NCI-H460 (cell line): ENCODE measurements at places on chromosomes 12 and 14. TPM values are rescaled to one million over a fixed set of nuclear protein-coding genes. Genes with fewer than 3 reads are reported as not detected.

Gene CCDC60
- not detected in 2 replicates for total RNA-seq

Gene KRT82
- total RNA-seq: not detected in 2 replicates

DNA sequence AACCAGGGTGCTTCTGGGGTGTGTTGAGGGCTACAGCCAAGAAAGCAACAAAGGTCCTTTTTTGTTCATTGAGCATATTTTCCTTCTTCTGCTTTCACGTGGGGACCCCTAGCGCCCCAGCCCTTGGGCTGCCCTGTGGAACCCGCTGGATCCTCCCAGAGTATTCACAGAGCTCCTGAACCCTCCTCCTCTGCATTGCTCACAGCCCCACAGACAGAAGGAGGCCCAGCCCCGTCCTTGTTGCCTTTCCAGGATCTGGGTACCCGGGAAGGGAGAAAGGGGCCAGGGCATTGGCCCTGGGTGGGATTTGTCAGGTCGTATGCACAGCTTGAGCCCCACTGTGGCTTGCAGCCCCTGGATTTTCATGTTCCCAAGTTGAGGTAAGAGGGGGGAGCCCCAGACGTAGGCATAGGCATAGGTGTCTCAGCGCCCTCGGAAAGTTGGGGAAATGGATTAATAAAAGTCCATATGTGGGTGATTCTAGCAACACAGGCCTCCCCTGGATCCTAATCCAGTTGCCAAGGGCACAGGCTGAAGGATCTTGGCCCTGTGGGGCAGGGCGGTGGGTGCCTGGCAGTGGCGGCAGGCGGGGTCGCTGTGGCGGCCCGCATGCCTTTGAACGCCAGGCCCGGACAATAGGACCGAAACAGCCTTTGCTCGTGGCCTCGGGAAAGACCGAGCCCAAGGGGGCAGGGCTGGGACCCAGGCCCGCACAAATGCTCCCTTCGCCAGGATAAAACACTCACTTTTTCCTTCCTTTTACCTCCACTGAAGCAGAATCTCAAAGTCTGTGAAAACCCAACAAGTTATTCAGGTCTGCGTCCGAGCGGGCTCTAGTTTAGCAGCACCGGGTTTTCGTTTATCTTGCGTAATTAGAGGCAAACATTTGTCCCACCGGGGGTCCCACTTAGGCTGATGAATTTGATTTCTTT lies 3.0 kb upstream of the HOXC10 start:
- DNase-seq: no peak

DNA sequence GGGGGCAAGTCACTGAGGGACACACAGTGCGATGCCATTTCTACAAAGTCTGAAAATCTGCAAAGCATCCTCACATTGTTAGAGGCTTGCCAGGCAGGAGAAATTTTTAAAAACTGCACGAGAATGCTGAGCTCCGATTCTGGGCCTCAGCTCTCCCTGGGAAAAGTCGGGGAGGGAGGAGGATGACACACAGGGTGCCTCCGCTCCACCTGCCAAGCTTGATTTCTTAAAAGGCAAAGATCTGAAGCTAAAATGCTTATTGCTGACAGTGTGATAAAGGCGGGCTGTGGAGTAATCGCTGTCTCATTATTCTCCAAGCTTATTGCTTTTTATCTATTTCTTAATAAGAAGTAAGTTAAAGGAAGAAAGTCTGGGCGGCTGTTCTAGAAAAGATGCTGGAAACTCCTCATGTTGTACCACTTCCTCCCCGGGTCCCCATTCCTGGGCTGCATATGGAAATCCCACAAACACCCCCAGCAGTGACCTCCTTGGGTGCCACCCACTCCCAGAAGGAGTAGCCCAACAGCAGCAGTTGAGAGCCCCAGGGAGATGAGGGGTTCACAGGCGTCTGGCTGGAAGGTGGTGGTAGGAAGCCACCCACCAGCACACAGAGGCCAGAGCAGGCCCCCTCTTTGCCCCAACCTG lies 55.0 kb downstream of the CCDC85C start:
- DNase-seq: no peak

DNA sequence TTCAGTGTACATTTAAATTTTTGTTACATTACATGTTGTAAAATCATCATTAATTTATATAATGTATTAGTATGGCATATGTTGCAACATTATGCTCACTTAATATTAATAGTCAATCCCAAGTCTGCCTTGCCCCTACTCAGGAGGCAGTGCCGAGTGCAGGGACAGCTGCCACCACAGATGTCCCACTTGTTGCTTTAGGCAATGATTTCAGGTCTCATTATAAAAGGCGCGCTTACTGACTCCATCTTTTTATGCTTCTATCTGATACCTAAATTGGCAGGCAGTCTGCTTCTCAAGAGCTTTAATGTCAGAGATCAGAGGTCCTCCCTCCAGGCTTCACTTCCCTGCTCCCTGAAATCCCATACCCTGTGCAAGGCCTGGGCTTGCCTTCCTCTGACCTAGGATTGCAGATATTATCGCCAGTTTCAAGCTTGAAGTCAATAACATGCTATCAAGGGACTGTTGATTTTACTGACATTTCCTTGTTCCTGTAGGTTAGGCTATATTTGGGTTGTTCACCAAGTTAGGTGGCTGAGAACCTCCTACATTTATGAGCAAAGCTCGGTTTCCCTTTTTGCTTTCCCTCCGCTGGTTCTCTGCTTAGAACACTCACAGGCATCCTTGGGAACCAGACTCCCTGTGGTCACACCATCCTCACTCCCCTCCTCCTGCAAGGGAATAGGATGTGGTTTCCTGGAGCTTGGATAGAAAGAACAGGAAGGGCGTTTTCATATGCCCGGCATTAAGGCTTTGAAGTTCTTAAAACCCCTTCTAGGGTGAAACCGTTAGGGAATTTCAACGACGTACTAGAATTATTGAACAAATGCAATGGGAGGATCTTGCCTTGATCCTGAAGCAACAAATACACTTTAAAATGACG lies 208.4 kb upstream of the FKBP4 start:
- no peak for DNase-seq

DNA sequence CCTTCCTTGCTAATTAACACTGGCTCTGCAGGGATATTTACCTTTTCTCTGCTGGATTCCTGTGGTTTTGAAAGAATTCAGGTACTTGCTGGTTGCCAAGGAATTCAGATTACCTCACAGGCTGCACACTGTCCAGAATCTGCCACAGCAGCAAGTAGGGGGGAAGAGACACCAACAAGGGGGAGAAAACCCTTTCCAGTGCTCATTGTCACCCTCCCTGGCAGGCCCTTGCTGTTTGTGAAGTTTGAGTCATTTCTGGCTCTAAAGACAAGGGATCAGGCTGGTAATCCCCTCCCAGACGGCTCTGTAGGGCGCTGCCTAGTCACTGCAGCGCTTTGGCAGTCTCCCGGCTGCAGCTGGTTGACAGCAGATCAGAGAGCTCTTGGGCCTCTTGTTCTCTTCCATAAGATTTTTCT lies 50.8 kb downstream of the TTLL5 start:
- no peak for DNase-seq

- no peak for DNase-seq
Measured at GRCh38 chr14:33350366-33350990, 411.8 kb downstream of the NPAS3 start.

Gene AREL1
- total RNA-seq: 23.6 and 31.2 TPM in 2 replicates

DNA sequence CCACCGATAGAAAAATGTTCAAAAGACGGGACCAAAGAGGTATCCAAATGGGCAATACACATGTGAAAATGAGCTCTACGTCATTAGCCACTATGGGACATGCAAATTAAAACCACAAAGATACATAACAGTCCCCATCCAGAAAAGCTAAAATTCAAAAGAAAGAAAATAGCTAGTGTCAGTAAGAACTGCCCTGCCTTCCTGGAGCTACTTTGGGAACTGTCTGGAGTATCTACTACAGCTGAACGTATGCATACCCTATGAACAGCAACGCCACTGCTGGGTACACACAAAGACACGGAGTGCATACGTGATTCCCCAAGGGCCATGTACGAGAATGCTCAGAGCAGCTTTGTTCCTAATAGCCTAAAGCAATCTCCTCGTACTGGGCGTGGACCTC lies 25.8 kb upstream of the KRT77 start:
- DNase-seq: no peak

Gene SLCO1C1
- 0.22 TPM in 1 of 2 replicates, not detected in the other for total RNA-seq

Gene CARMIL3
- 1.1 and 1.7 TPM in 2 replicates for total RNA-seq

DNA sequence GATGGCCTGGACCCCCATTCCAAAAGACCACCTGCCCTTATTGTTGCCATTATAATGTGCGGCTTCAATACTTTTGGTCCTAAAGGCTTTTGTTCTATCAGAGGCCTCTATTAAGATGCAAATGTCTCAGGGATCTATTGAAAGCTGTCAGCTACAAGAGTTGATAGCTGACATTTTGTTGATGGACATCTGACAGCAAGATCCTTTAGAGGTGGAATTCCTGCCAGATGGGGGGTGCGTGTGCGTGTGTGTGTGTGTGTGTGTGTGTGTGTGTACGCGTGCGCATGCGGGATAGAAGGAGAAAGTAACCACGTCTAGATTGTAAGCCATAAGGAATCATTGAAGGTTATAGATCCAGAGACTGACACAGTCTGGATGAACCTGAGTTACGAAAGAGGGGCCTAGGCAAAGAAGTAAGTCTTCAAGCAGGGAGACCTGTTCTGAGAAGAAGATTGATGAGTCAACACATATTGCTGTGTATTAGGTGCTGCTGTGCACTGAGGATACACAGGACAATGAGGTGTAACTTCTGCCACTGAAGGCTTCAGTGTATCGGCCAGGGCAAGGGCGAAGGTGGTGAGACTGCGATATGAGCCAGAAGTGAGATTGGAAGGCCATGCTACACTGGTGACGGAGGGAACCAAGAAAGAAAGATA lies 89.2 kb downstream of the PRMT8 start:
- DNase-seq: no peak

DNA sequence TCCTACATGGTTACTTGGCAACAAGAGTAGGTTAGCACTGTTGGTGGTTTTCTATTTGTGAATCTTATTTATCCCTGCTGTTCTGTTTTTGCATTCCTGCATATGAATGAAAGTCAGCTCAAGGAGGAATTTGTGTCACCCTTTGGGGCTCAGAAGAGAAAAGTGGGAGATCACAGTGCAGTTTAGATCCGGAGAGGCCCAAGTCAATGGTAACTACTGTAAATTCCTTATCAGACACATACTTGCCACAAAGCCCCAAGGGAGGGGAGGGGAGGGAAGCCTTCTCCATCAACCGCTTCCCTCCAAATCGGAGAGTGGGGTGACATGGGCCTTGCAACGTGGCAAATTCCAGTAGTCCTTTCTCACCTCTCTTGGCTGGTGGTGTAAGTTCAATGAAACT lies 15.0 kb downstream of the GSG1 start:
- no peak for DNase-seq

GRCh38 chr12:6735448-6736191 lies 11.8 kb downstream of the COPS7A start:
- DNase-seq: peak; percentile 44

- no peak for DNase-seq
Measured at GRCh38 chr12:75207338-75208083, 2.1 kb downstream of the KCNC2 start.

Gene FOXN3
- total RNA-seq: 7.9 and 8.7 TPM in 2 replicates
